ENCODE measurements at places on chromosomes 2 and 18.

DNA sequence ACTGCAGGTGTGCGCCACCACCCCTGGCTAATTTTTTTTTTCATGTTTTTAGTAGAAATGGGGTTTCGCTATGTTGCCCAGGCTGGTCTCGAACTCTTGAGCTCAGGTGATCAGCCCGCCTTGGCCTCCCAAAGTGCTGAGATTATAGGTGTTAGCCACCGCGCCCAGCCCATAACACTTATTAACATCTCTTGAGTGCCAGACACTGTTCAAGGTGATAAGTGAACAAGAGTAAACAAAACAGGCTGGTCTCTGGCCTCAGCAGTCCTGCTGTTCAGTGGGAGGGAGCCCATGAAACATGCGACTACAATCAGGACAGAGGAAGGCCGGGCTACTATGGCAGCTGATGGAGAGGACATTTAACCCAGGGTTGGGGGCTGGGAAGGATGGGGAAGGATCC is 42.3 kb downstream of the KCTD1 start:
- DNase-seq = no peak

DNA sequence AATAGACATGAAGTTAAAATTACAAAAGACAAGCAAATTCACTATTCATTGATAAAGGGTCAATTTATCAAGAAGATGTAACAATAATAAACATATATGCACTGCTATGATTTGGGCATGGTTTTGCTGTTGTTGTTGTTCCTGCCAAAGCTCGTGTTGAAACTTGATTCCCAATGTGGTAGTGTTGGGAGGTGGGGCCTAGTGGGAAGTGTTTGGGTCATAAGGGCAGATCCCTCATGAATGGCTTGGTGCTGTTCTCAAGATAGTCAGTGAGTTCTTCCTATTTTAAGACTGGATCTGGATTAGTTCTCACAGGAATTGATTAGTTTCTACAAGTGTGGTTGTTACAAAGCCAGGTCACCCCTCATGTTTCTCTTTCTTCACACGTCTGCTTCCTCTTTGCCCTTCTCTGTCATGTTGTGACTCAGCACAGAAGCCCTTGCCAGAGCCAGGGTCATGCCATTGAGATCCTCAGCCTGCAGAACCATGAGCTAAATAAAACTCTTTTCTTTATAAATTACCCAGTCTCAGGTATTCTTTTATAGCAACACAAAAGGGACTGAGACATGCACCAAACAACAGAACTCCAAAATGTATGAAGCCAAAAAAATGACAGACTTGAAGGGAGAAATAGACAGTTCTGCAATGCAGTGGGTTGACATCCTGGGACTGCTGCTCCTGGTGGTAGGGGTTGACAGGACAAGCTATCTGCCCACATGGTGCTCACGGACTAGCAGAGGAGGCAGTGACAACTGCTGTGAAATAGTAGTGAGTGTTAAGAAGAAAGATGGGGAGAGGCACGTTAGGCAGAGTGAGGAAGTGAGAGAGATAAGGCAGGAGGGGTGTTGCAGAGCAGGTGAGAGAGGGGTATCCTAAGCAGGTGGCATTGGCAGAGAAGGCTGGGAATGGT is 18.6 kb upstream of the SKA1 start:
- DNase-seq = no peak

- no peak for DNase-seq
These were observed 9.5 kb upstream of the TMEM87B start for GRCh38 chr2:112045446-112046014.

- DNase-seq = no peak
These were observed 522.0 kb upstream of the FAM98A start for GRCh38 chr2:34121076-34121475.

- DNase-seq = peak; percentile 96
These were observed 98.6 kb downstream of the KCNS3 start for GRCh38 chr2:17976871-17977746.

DNA sequence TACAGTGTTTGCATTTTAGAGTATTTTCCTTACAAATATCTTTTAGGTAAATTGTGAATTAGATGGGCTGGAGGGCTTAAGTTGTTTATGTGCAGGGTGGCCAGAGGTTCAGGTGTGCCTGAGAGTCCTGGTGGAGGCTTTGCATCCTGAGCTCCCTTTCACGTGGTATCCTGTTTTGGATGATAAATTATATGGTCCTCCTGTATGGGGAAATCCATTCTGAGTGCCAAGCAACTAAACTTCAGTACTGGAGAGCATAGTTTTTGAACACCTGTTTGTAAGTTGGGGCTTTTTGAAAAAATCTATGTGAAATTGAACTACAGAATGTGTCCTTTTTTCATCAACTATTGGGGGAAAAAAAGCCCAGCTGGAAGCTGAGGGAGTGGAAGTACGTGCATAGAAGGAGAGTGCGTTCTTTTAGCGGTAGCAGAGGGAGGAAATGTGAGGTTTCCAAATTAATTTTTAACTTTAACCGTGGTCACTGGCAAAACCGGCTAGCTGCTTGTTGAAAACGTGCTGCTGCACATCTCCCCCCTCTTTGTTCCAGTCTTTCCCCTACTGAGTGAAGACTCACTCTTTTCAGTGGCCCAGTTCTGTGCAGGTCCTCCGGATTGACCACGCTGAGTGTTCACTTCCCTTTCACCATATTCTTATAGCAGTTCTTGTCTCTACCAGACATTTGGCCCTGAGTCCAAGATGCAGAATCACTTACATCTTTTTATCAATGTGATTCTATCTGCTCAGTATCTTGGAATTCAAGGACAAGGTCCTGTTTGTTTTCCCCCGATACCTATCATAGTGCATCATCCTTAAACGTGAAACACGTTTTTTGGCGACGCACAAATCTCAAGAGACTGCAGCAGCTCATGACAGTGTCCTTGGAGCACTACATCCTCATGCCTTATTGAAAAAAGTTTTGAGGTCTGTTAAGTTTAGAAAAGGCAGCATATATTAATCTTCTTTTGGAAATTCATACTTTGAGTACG is 15.3 kb downstream of the CNOT11 start:
- no peak for DNase-seq

GRCh38 chr2:10524851-10525572 is 76.9 kb upstream of the ODC1 start:
- no peak for DNase-seq

DNA sequence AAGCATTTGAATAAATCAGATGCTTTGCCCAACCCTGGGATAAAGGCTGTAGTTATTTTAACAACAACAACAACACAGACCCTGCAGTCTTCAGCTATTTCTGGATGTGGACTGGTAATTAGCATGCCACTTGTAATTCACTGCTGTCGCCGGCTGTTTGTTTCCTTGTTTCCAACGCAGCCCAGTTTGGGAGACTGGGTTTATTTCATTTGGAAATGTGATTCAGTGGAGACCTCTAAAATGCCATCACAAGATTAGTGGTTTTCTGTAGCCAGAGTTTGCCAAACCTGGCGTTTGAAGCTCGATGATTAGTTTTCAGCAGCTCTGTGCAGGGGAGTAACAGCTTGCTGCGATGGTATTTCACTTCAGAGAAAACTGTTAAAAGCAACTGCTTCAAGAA is 83.5 kb downstream of the LDLRAD4 start:
- DNase-seq = no peak

DNA sequence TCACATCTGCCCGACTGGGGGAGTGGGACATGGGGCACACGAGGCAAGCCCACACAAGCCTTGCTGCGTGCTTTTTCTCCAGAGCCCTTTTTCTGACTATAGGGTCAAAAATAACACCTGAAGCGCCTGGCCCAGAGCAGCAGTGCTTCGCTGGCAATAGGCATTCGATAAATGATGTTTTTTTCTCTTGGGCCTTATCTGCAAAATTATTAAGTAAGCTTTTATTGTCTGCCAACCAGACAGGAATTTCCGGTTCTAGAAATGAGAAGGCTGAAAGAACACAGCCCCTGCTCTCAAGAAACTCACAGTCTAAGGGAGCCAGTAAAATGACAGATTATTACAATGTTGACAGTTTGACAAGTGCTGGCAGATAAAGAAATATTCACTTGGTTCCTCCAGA is 2.7 kb upstream of the TMBIM1 start:
- DNase-seq = no peak

- no peak for DNase-seq
These were observed 134.7 kb downstream of the MSTN start for GRCh38 chr2:189927823-189928222.

DNA sequence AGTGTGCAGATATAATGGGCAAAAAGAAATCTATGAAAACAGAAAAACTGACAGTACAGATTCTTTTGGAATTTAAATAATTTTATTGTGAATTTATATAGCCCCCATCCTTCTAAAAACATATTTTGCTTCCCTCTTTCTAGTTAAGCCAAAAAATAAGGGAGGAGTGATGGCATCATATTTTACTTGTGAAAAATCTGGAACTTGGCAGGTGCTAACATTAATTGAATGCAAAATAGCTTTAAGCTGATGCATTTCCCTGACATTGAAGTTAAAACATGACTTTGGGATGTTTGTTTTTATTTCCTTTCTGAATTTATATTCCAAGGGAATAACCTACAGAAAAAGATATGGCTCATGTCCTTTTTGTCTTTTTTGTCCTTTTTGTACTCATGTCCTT is 82.6 kb upstream of the RBM44 start:
- no peak for DNase-seq

DNA sequence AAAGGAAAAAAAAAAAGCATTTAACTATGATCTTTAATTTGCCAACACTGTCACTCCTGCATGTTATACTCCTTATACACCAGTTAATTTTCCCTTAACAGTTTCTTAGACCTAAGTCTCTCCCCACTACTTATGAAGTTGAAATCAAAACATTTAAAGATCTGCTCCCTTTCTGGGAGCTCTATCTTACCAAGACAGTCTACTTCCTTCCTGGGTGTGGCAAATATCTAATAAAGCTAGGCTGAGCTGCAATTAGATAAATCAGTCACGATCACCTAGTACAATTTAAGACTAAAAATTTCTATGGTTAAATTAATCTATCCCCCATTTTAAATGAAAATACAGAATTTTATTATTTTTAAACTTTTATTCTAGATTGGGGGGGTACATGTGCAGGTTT is 33.4 kb downstream of the PUM2 start:
- no peak for DNase-seq

GRCh38 chr18:13517369-13517768 is 209.0 kb downstream of the FAM210A start:
- no peak for DNase-seq

DNA sequence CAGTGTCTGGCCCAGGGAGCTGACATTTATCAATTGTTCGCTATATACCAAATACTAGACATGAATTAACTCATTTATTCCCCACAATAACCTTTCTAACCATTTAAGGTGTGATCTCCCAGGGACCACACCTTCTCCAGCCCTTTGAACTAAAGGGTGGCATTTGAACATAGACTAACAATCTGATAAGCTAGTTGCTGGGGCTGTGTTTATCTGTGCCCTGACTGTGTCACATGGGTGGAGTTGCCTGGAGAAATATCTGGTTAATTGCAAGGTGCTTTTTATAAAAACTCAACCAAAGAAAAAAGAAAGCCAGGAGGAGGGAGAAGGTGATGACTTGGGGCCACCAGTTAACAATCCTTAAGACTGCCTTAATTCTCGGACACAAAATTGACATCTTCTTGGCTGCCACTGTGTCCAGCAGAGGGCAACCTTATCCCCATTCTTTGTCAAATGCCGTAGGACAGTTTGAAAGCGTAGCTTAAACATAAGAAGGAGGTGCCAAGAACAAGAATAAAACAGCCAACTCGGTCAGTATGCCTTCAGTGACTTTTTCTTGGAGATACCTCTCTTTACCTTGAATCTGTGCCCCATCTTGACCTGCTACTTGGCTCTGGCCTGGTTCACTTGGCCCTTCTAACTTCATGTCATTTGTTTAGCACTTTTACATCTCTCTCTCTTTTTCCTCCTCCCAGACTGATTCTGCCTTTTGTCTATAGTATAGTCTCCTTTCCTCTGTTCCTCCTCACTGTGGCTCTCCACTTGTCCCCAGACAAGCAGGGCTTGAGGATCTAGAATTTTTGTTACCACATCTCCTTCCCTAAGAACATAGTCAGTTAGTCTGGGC is 183.4 kb downstream of the MYO3B start:
- no peak for DNase-seq

DNA sequence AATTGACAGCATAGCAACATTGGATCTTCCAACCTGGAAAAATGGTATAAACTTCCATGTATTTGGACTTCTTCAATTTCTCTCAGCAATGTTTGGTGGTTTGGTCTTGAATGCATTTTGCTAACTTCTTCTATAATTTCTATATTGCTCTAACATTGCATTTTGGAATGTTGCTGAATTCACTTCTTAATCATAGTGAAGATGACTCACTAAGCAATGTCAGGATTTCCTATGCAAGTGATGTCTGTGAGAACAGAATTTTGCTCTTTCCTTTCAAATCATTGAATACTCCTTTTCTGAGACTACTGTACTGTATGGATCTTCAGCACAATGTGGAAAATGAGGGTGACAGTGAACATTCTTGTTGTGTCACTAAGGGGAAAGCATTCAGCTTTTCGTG is 28.9 kb upstream of the CDH19 start:
- peak; percentile 18 for DNase-seq

DNA sequence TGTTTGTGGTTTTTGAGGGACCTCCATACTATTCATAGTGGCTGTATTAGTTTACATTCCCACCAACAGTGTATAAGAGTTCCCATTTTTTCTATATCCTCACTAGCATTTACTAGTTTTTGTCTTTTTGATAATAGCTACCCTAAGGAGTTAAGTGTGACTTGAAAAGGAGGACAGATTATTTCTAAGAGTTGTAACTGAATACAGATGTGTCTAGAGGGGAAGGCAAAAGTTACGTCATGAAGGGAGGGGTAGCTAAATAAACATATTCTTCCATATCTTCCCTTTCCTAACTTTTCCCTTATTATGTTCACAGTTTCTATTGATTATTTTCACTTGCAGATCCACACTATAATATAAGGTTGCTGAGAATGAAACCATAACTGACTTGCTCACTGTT is 1315.7 kb upstream of the ZEB2 start:
- no peak for DNase-seq

DNA sequence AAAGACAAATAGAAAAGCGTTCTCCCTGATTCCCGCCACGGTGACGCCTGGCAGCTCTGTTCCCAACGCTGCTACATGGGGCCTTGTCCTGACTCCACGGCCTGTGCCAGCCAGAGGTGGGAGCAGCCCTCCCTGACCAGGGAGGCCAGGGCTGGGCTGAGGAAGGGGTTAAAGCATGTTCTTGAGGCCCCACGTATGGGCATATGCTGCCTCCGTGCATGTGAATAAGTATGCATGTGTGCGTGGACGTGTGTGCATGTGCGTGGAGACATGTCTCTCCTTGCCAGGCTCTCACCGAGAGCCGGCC is 1.6 kb upstream of the SNED1 start:
- no peak for DNase-seq

DNA sequence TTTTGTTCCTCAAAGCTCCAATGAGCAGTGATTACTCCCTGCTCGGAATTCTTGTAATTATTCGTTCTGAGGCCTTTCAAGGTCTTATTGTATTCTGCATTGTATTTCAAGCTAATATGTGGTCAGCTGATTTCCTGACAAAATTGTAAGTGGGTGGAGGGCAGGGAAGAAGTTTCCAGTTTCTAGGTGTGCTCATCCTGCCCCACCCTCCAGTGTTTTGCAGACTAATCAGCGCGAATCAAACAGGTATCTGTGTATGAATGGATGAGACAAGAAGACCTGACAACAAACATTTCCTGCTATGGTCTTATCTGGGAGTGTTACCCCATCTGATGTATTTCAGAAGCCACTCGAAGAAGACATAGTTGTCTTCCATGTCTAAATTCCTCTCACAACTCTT is 35.3 kb downstream of the MYCN start:
- no peak for DNase-seq
